ENCODE measurements at places on chromosomes 3 and 15. TPM values are rescaled to one million over a fixed set of nuclear protein-coding genes. Genes with fewer than 3 reads are reported as not detected.
A peak's percentile ranks its signal among the peaks of the same experiment; 100 is the strongest.

- no peak for DNase-seq
Measured at GRCh38 chr3:134180761-134181160, 69.9 kb downstream of the RYK start.

DCUN1D1 gene
- 26.0 TPM for total RNA-seq

HES1 gene
- 22.5 TPM for total RNA-seq

MKRN2OS gene
- not detected for total RNA-seq

PIERCE2 gene
- total RNA-seq = 6.5 TPM

DNA sequence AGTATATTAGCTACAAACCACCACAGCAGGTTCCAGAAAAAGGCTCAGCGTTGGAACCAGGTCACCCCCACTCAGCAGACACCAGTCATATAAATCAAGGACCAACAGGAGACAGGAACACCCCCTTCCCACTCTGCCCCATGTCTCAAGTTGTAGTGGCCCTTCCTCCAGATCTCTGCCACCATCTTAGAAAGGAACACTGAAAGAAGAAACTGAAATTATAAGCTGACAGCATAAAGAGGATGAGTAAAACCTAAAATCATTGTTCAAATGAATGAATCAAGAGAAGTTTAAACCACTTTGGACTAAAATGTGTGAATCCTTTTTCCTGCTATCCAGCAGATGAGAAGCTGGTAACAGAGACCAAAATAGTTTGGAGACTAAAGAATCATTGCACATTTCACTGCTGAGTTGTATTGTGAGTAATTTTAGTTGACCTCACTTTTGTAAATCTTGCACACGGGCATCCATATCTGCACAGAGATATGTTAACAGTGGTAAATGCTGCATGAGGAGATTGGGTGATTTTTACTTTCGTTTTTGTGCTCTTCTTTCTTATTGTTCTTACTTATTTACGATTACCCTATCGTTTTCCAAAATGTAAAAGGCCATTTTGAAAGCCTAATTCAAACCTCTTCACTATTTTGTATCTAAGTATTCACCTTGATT lies 19.8 kb downstream of the CCR3 start:
- no peak for DNase-seq

- no peak for DNase-seq
Measured at GRCh38 chr15:40995656-40996055, 42.4 kb downstream of the CHAC1 start.

CD86 gene
- 0.39 TPM for total RNA-seq

GRCh38 chr3:187767266-187768012 lies 22.2 kb upstream of the BCL6 start:
- no peak for DNase-seq

DNA sequence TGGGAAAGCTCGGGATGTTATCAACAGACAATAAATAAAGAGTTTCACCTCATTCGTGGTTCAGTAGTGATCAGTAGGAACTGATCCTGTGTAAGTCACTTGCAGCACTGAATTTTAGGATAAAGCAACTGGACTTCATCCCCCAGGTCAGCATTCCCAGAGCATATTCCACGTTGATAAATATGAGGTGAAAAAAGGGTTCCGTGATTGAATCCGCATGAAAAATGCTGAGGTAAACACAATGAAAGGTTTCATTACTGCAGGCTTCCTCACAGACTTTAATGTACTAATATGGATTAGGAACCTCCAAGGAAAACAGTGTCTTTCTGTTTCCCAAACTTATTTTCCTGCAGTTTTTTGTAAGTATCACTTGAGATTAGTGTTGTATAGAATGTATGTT lies 177.3 kb upstream of the BHLHE40 start:
- no peak for DNase-seq

GRCh38 chr3:195853036-195853435 lies 41.3 kb upstream of the MUC4 start:
- no peak for DNase-seq

- peak; percentile 78 for DNase-seq
Measured at GRCh38 chr3:10551821-10552630, 46.6 kb upstream of the ATP2B2 start.

GRCh38 chr3:58175437-58176184 lies 35.2 kb downstream of the DNASE1L3 start:
- no peak for DNase-seq

- no peak for DNase-seq
Measured at GRCh38 chr15:74245342-74245931, 9.3 kb downstream of the CCDC33 start.

RCCD1 gene
- total RNA-seq = not detected

DNA sequence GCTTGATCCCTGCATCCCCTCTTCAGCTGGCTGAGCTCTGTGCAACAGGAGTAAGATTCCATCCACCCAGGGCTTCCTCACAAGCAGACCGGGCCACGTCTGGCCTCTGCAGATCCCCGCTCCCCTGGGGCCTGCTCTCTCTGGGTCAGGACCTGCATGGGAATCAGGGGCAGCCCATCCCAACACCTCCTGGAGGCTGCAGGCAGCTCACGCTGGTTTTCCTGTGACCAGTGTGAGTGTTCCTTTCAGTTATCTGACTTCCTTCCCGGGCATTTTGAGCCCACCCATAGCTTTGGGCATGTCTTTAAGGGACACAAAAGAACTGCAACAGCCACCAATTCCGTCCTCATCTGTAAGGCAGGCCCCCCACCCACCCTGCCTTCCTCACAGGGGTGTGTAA lies 16.3 kb downstream of the NUP210 start:
- DNase-seq = no peak

- DNase-seq = no peak
Measured at GRCh38 chr3:13133471-13133981, 60.3 kb upstream of the IQSEC1 start.

- peak; percentile 0 for DNase-seq
Measured at GRCh38 chr15:21268436-21268940, 171.8 kb downstream of the POTEB3 start.

IL20RB gene
- 61.5 TPM for total RNA-seq
